ENCODE measurements at places on chromosomes 5 and 9. TPM values are rescaled to one million over a fixed set of nuclear protein-coding genes. Genes with fewer than 3 reads are reported as not detected.

The NDUFB6 gene
- 6.9 TPM for total RNA-seq

The NUTM2F gene
- not detected for total RNA-seq

The GABRA6 gene
- not detected for total RNA-seq

The SELENOP gene
- 289 TPM for total RNA-seq

The CDH12 gene
- not detected for total RNA-seq

The GHR gene
- total RNA-seq, result 5.7 TPM

The FGF18 gene
- total RNA-seq, result not detected

The DIPK1B gene
- total RNA-seq, result 25.7 TPM

The PHPT1 gene
- 65.6 TPM for total RNA-seq

The CDC14B gene
- 10.9 TPM for total RNA-seq

The MYMK gene
- total RNA-seq, result not detected

The FST gene
- 0.52 TPM for total RNA-seq

The KIF20A gene
- not detected for total RNA-seq

The OSMR gene
- 11.7 TPM for total RNA-seq

The DIMT1 gene
- total RNA-seq, result 21.8 TPM

The CXXC5 gene
- 86.6 TPM for total RNA-seq

The SPATA31D4 gene
- total RNA-seq, result not detected

The SLC23A1 gene
- total RNA-seq, result 0.66 TPM

The NFIB gene
- total RNA-seq, result 47.0 TPM

The HMMR gene
- total RNA-seq, result not detected

The OR1Q1 gene
- total RNA-seq, result not detected

The PHF24 gene
- total RNA-seq, result 0.26 TPM
